ENCODE measurements at places on chromosomes 7 and 10.
A peak's percentile ranks its signal among the peaks of the same experiment; 100 is the strongest.

GRCh38 chr10:87579563-87579962 lies 74.9 kb downstream of the MINPP1 start:
- DNase-seq, result no peak

- no peak for DNase-seq
These were observed 169.7 kb downstream of the SPAG6 start for GRCh38 chr10:22515009-22515408.

- DNase-seq, result no peak
These were observed 84.2 kb upstream of the KIF5B start for GRCh38 chr10:32140403-32140802.

DNA sequence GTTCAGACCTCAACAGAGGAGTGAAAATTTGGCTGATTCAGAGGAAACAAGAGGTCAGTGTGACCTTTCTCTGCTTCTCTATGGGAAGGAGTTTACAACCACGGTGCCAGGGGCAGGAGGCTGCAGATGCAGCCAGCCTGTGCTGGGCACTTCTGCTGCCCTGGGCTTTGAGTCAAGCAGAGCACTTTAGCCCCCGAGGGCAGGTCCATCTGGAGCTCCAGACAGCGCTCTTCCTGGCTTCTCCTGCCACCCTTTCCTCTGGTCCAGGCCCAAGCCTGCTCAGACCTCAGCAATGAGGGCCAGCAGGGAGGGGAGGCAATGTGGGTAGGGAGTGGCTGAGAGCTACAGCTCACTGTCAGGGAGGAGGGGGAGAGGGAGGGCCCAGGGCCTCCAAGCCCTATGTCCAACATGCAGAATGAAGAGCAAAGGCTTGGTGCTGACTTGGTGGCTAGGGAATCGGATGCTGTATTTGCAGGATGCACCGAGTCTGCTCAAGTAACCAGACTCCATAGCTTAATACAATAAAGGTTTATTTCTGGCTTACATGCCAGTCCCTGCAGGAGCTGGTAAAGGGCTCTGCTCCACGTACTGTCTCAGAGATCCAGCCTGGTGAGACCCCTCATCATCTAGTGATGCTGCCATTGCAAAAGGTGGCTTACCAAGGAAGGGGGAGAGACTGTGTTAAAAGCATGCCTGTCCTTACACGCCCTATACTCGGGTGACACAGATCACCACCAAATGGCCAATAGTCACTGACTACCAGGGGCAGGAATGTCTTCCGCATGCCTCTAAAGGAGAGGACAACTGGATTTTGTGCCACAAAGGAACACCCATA lies 481.6 kb downstream of the RPS24 start:
- DNase-seq, result no peak

DNA sequence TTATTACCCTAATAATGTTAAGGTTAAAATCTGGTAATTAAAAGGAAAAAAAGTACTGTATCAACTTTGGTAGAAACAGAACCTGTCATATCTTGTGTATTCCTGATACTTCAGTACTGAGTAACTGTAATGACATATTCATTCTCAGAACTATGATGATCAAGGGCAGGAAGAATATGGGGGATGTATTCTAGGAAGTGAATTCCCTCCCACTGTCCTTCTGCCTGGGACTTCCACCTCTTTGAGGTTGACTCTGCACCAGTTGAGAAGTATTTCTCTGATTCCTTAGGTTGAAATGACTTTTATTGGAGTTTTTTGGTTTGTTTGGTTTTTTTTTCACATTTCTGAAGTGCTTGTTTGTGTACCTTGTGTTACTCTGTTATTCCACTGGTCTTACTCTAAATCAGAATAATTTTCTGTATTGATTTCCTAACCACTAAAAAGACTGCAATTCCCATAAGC lies 36.9 kb downstream of the WASL start:
- DNase-seq, result no peak

- DNase-seq, result no peak
These were observed 37.0 kb upstream of the MINDY3 start for GRCh38 chr10:15897287-15897686.

GRCh38 chr10:31157123-31158010 lies 125.7 kb upstream of the ZNF438 start:
- DNase-seq, result no peak

DNA sequence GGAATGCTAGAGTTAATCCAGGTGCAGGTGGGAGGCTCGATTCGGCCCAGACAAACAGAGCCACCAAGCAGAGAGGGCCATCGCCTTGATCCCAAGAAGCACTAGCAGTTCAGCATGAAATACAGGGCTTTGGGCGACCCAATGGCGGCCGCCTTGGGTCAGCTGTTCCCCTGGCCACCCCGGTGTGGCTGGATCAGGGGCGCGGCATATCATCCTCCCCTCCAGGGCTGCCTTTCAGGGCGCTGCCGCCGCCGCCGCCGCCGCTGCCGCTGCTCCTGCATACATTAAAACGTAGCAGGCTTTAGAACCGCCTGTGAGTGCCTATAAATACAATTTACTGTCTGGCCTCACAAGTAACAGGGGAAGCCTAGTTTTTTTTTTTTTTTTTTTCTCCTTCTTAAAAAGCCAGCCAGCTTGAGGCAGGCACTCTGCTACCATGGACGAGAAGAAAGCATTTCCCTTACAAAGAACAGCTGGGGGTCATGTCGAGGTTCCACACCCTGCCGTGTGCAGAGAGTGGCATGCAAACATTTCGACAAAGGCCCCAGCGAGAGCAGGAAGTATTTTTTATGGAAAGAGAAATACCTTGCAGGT lies 57.7 kb upstream of the EFCAB10 start:
- peak; percentile 86 for DNase-seq

GRCh38 chr7:142482891-142483658 lies 225.2 kb upstream of the PRSS58 start:
- no peak for DNase-seq

DNA sequence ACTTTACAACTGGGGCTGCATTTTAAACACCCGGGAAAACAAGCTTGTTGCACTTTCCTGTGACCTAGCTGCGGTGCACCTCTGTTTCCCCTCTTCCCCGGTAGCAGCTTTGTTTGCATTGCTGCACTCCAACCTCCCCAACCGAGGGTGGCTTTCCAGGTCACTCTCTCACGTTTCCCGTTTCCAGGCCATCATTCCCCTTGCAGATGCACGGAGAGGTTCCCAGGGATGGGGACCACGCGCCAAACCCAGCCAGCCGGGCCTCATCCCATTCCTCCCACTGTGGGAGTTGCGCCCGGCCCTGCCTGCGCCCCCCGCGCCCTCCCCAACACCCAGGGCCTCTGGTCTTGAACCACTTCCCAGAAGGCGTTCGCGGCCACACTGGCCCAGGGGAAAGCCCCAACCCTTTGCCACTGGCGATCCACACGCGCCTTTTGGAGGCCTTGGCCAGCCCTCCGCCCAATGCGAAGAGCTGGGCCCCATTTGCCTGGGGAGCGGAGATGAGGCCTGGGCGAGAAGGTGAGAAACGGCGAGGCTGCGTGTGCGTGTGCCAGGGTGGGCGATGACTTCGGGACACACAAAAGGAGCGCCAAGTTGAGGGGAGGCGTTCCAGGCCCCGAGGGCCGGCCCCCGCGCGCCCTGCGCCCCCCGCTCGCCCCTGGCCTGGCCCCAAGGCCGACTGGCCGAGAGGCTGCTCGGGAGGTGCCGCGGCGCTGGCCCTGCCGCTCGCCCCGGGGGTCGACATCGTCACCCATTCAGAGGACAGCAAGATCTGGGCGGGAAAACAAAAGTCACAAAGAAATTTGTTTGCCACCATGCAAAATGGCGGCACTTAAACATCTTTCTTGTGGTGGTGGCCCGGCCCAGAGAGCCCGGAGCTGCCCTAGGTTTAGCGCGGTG lies 15.9 kb downstream of the SKIDA1 start:
- no peak for DNase-seq

DNA sequence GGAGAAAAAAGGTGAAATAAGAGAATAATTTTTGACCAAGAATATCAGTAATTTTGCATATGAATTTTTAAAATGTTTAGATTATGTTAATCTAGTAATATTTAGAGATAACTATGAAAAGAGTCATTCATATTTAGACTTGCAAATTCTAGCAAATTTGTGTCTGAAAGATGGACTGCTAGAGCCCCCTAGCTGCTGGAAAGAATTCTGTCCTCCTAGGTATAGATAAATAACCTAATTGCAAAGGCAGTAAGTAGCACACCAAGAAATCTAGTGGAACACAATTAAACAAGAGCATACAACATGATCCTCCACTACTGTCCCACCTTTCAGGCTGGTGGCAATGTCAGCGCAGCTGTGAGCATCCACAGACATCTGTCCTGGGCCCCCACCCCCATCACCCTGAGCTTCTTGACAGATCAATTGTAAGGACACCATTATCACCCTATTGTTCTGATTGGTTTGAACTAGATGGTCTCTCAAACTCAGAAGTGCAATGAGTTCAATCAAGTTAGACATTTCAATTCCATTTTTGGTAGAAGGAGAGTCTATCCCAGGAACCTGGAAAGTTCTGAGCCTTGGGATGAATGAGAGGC lies 15.0 kb upstream of the GFRA1 start:
- no peak for DNase-seq

DNA sequence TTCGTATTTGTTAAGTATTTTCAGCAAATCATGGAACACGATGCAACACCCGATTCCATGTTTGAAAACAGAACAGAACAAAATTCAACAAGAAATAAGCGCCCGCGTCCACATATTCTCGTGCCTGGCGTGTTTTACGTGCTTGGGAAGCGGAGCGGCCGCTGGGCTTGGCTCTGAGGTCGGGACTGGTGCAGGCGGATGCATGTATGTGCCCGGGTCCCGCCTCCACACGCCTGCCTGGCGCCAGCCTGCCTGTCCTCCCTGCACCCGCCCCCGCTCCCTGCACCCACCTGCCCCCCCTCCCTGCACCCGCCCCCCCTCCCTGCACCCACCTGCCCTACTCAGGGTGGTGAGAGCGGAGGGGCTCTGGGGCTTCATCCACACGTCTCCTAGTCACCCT lies 454.5 kb downstream of the DNAJB6 start:
- no peak for DNase-seq

DNA sequence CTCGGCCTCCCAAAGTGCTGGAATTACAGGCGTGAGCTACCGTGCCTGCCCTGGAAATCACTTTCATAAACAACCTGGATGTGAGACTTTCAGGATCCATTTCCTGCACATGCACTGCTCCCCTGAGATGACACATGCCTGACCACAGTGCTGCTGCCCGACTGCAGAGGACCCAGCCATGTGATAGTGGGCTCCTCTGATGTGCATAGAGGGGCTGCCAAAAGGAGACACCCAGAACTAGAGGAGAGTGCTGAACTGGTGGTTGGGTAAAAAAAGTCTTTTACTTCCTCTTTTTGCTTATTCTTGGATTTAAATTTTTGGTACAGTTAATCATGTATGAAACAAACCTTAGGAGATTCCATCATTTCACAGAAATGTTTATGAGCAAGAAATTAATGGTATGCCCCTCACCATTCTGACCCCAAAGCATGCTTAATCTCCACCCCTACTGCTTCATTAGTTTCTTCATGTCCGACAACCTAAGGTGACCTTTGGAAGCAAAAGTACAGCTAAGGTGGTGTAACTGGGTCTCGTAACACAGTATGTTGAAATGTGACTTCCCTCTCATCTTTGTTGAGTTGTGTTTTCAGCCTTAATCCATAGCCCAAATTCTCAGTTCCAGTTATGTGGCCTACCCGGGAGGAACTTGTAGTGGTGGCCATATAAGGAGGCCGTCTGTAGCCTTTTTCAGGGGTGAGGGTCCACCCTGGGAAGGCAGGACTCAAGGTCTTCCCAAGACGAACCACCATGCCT lies 111.1 kb downstream of the RNF216 start:
- DNase-seq, result no peak

GRCh38 chr10:11488126-11488525 lies 123.3 kb downstream of the USP6NL start:
- DNase-seq, result no peak

DNA sequence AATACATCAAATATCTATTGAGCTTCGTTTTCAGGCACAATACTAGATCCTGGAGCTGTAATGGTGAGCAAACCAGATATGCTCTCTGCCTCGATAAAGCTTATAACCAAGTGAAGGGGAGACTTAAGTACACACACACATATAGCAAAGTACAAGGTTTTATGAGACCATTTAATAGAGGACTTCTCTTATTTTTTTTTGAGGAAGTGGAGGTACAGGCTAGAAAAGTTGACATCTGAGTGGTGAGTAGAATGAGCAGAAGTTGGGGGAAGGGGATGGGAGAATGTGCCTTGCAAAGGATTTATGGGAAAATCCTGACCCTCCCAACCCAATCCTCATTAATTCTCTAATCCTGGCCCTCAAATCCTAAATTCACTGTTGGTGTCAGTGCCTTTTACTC lies 7.7 kb downstream of the CCDC136 start:
- DNase-seq, result no peak

GRCh38 chr10:36224431-36224985 lies 582.4 kb upstream of the FZD8 start:
- DNase-seq, result no peak

GRCh38 chr10:74047871-74048270 lies 50.0 kb downstream of the VCL start:
- DNase-seq, result no peak

- DNase-seq, result no peak
These were observed 1472.6 kb upstream of the CELF2 start for GRCh38 chr10:9545073-9545472.

DNA sequence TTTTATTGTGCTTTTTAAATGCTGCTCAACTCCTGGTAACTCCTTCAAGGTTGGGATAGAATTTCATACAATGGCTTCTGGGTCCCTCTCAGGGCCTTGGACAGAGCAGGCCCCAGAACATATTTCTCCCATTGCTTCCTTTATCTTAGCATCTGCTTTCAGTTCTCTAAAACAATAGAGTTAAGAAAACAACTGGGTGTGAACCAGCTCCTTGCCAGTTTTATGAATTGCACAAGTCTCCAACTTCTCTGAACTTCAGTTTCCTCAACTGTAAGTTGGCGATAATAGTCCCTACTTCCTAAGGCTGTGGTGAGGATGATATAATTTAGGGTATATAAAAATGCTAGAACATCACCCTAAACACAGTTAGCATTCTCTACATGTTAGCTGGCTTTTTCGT lies 77.0 kb upstream of the INHBA start:
- DNase-seq, result no peak

DNA sequence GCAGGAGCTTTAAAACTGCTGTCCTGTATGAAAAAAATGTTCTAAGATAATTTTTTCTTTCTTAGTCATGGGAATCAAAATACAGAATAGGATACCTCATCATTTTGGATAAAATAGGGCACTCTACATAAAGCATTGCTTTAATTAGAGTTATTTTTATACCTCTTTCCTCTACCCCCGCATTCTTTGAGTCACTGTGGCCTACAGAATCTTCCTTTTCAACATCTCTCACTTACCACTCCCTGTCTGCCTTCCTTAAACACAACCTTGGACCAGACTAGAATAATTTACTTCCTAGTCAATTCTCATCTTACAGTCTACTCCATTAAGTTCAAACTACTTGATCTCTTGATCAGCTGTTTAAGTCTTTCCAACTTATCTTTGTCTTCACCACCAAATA lies 462.3 kb downstream of the PHTF2 start:
- no peak for DNase-seq

GRCh38 chr10:10778959-10779358 lies 238.7 kb upstream of the CELF2 start:
- DNase-seq, result no peak

- DNase-seq, result no peak
These were observed at the start of gene CPA2 for GRCh38 chr7:130266258-130266960. Gene CPA2, plus strand, starts transcription at chr7:130266863. Its CDS starts 19 bp downstream, at chr7:130266882.

GRCh38 chr10:1287487-1287886 lies 231.3 kb downstream of the WDR37 start:
- no peak for DNase-seq

- DNase-seq, result no peak
These were observed 185.2 kb downstream of the DKK1 start for GRCh38 chr10:52499281-52499680.

GRCh38 chr10:3757638-3758490 lies 27.1 kb downstream of the KLF6 start:
- DNase-seq, result no peak

Measured in NCI-H187 (cell line).